ENCODE measurements at places on chromosomes 13 and 19.

DNA sequence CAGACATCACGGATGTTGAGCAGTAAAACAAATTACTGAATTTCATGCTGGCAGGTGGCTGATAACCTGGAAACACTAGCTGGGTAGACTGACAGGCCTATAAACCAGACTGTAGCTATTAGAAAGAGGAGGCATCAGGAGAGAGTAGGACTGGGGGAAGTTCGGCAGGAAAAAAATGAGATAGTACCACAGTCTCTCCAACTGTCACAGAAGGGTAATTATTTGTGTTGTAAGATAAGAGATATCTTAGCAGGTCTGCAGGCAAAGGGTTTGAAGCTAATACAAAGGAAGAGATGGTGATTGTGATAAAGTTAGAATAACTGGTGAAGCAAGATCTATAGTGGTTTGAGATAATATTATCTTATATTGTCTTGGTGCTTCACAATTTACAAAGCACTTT is 41.7 kb downstream of the MIPEP start:
- DNase-seq: no peak

DNA sequence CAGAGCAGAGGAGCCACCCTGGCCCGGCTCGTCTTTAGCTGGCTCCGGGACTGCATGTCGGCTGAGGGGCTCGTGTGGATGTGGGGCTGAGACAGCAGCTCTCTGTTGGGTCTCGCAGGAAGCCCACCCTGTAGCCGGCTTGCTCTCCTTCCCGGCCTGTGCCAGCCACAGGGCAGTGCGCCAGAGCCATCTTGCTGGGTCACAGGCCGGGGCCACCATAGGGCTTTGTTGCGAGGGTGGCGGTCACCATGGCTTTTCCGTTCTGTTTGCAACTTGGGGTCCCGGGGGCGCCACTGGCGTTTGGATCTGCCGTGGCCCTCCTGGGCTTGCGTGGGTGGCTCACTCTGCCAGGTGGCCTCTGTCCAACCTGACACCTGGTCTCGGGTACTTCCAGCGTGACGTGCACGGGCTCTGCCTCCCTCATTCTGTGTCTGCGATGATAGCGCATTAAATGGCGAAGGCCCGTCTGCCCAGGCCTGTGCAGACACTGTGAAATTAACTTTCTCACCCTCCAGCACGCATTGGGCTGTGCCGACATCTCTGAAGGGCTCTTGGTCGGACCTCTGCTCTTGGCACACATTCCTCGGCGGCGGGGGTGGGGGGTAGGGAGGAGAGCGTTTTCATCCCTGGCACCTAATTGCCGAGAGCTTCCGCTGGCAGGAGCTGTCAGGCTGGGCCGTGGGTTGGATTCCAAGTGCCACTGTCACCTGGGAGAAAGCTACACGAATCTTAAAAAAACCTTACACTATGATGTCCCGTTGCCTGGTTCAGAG is 95.1 kb downstream of the KDM4B start:
- DNase-seq: no peak

- DNase-seq: no peak
Observed at GRCh38 chr13:109198585-109198984, 569.2 kb downstream of the MYO16 start.

GRCh38 chr19:42563352-42564210 is 31.1 kb downstream of the CEACAM8 start:
- DNase-seq: no peak

DNA sequence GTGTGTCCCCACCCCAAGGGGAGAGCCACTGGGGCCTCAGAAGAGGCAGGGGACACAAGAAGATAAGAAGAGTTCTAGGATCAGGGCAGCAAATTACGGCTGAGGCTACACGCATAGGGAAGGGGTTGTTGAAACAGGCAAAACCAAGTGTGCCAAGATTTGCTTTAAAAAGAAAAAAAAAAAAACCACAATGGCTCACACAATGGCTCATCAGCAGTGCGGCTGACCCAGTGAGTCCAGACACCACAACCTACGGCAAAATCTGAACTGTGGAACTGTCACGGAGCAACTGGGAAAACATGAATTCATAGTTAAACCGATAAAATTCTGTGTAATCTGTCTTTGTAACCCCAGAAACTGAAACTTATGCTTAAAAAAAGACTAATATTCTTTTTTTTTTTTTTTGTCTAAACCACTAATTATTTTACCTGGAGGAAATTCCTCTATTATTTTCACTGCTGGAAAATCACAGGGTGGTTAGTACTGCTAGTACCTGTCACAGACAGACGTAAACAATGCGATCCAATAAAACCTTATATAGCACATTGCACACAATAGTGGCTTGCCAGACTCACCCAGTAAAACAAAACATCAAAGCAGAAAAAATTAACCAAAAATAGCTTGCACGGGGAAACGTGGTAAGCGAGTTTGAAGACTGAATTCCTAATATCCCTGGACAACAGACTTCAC is 325.4 kb upstream of the TSHZ3 start:
- DNase-seq: no peak

GRCh38 chr13:112024577-112024976 is 42.4 kb upstream of the SOX1 start:
- DNase-seq: no peak

- DNase-seq: no peak
Observed at GRCh38 chr13:72127031-72127430, 260.0 kb upstream of the DACH1 start.

- no peak for DNase-seq
Observed at GRCh38 chr13:90806892-90807291, 540.6 kb upstream of the MIR17HG start.

DNA sequence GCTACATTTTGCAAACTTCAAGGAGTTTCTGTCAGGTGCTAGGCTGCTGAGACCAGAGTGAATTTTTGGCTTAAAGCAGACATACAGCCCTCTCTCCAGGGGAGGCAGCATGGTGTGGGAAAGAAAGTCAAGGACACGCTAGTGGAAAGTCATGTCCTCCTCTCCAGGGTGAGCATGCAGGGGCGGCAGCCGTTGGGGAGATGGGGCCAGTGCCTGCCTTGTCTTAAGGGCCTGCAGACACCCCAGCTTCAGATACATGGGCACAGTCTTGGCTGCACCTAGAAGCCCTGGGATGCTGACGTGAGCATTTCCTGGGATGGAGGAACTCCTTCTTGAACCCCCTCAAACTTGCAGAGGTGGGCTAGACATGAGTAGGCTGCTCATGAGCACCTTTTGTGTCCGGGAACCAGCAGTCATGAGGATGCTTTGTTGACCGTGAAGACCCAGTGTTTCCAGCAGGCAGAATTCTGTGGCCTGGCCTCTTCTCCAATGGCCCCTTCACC is 43.3 kb upstream of the PEPD start:
- no peak for DNase-seq

DNA sequence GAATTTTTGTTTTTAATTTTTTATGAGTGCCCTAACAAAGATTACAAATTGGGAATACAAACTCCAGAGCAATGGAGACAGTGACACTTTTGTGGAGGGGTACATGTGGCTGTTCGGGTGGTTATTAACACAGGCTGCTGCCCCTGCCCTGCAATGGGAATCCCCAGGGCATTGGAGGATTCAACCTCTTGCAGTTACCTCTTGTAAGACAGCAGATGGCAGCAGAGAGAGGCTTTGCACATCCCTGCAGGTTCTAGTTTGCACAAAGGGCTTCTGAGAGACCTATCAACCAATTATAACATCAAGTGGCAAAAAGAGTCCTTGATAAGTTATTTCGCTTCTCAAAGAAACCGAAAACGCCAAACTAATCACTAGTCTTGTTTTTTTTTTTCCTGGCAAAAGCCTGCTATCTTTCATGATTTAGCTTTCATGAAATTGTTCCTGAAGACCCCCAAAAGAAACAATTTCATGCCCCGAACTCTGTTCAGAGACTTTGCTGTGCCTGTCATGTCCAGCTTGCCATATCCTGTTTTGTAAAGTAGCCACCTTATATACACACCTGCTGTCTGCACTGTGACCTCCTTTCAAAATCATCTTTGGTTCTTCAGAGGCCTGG is 10.4 kb downstream of the GJB2 start:
- DNase-seq: no peak

GRCh38 chr13:51125495-51126226 is 14.6 kb upstream of the C13orf42 start:
- DNase-seq: no peak

DNA sequence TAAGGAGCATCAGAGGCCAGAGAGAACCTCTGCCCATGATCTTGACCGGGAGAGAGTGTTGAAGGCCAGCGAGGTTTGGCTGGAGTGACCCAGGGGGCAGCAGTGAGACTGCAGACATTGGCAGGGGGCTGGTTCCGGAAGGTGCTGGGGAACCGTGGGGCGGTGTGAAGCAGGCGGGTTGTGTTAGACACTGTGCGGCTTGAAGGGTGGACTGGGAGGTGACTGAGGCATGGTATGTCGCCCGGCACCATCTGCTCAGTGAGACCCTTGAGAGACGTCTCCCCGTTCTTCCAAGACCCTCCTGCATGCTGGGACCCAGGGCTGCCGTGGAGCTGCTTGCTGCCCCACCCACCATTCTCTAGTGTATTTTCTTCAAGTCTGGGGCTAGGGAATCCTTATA is 24.6 kb downstream of the CARM1 start:
- no peak for DNase-seq

DNA sequence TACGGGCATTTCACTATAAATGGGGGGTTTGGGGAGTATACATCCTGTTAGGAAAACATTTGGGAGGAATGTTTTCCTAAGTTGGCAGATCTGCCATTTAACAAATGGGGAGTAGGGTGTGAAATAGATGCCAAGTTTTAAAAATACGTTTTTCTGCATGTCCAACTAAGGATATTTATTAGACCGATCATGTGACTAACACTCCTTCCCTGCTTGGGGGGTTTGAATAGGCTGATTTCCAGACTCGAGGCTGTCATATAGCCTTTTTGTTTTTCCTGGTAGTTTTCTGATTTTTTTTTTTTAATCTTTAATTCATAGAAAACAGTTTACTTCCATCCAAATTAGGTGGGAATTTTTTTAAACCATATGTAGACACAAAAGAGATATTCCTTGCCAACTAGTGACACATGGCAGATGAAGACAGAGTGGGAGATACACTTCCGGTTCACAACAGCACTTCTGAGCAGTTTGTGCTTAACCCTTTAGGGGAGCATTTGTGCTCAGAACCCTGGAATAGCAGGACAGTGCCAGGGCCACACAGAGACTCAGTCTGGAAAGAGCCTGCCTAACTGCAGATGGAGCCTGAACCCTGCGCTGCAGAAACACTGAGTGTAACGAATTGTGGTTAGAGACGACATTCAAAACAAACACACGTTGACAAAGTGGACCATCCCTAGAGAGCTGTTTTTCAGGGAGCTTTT is 5.6 kb upstream of the GATAD2A start:
- no peak for DNase-seq

DNA sequence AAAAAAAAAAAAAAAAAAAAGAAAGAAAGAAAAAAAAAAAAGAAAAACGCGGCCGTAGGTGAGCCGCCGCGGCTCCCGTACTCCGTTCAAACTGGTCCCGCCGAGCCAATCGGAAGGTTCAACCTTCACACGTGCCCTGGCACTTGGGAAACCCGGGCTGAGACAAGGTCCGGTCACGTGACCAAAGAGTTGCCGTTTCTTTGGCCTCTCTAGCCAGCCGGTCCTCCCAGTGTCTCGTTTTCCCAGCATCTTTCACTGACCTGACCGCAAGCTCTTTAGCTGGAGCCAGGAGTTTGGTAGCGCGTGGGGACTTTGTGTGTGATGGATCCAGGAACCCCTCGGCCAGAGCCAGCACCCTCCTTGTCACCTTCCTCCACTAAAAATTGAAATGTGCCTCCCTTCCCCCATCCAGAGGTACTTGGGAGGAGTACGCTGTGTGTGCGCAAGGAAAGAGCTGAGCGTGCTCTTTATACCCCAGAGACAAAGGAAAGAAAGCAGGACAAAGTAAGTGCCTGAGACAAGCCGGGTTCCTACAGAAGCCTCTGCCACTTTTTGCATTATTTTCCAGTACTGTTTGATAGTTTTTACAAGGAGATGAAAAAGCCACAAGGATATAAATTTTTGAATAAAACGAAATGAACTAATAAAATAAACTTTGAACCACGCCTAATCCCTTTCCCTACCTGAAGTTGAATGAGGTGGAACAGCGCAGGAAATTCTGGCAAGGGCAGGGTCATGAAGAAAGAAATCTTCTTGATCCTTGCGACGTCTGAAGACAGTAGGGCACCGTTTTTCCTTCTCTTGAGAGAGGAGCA is 959 bp downstream of the TNPO2 start:
- peak; percentile 97 for DNase-seq

GRCh38 chr13:47845981-47846380 is 155.1 kb downstream of the SUCLA2 start:
- no peak for DNase-seq

DNA sequence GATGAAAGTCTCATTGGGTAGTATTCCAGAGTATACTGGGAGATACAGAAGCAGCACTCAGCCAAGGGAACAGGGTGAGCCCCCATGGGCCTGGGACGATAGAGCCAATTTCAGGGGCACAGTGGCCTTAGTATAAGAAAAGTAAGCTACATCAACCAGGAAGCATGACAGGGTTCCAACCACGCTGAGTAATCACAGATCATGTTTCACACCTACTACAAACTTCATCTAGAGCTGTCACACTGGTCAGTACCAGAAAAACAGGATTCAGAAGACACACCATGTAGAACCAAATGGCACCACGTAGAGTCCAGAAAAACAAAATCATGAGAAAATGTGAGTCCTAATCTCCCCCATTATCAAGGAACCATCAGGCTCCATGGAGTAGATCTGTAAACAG is 1292.4 kb upstream of the MIR17HG start:
- no peak for DNase-seq

GRCh38 chr13:97627566-97627965 is 193.6 kb downstream of the RAP2A start:
- peak; percentile 71 for DNase-seq

GRCh38 chr13:100515410-100515800 is 73.2 kb downstream of the GGACT start:
- DNase-seq: no peak

DNA sequence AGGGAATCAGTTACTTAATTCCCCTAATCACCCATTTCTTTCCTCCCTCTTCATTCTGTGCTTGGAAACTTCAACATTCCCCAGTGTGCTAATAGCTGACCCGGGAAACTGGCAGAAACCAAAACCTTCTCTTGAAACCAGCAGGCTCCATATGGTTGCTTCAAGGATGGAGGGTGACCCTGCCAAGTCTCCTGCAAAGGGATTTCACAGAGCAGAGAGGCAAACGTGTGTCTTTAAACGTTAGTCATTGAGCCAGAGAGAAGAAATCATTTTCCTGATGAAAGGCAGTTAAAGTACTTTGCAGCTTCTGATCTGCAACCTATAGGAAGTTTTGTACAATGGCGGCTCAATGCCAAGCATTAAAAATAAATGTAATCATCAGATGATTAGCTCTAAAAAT is 220.9 kb downstream of the POU4F1 start:
- no peak for DNase-seq

DNA sequence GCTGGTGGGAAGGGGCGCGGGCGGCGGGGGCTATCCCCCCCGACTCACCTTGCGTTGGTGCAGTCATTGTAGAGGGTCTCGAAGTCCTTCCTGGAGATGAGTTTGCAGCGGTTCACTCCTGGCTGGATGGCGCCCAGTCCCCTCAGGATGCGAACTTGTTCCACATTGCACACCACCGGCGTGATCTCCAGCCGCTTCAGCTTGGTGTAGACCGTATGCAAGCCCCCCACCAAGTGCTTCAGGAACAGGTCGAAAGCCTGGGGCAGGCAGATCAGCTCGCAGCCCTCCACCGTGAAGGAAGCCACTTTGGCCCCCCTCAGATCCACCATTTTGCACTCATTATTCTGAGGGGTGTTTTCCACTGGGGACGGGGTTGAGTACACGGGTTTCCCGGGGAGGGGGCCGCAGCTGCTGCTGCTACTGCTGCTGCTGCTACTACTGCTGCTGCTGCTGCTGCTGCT is 1.1 kb downstream of the DACH1 start:
- DNase-seq: peak; percentile 57

GRCh38 chr13:112217431-112217830 is 150.5 kb downstream of the SOX1 start:
- DNase-seq: no peak

GRCh38 chr19:35216833-35217648 is 11.5 kb downstream of the FAM187B start:
- no peak for DNase-seq
